SJCRH30 (cell line): ENCODE measurements at places on chromosomes 12 and 14. TPM values are rescaled to one million over a fixed set of nuclear protein-coding genes. Genes with fewer than 3 reads are reported as not detected.
A peak's percentile ranks its signal among the peaks of the same experiment; 100 is the strongest.

DPY19L2 gene
- 3.6 and 4.4 TPM in 2 replicates for total RNA-seq

PCED1B gene
- 0.13 TPM in 1 of 2 replicates, not detected in the other for total RNA-seq

DNA sequence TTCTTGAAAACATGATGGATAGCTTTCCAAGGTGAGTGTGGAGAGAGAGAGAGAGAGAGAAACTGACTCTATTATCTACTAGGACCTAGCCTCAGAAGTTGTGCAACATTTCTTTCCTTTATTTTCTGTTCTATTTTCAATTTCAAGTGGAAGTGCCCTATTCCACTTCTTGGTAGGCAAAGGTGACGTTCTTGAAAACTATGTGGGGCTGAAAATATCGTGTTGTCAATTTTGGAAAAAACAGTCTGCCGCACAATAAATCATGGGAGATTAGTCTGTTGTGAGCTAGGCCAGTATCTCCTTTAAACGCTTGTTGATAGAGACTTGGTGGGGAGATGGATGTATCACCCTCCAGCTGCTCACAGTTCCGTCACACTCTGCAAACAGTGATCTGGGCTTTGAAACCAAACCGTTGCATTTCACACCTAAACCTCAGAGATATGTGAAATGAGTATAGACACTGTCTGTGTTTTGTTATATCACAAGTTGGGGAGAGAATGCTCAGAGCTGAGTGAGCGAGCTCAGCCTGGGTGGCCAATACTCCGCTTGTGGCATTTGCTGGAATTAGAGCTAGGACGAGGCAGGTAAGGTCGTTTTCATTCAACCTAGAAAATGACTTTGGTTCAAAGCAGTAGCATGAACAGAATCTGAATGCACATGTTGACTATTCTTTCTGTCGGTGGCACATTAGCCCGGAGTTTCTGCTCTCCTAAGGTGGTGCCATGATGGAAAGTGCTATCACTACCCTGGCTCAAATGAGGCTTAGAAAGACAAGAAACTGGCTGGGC lies 75.1 kb upstream of the ST8SIA1 start:
- peak overlapping the region; percentile 49 for H3K4me3 ChIP-seq
- peaks cover 12% of the 10 kb centered on the region; the same call in 1 of the 2 replicates for H3K4me1 ChIP-seq
- DNase-seq = peak; percentile 33
- H3K27ac ChIP-seq = peak overlapping the region; percentile 80

- no peaks in the 10 kb centered on the region for H3K36me3 ChIP-seq
- no peak overlapping the region for H3K27ac ChIP-seq
- no peaks in the 10 kb centered on the region for H3K27me3 ChIP-seq
- 0 out of 2 replicates have a peak, but pooled peaks cover 4% of the 10 kb centered on the region for H3K4me1 ChIP-seq
Measured at GRCh38 chr14:33618361-33619105, 332.3 kb downstream of the EGLN3 start.

DNA sequence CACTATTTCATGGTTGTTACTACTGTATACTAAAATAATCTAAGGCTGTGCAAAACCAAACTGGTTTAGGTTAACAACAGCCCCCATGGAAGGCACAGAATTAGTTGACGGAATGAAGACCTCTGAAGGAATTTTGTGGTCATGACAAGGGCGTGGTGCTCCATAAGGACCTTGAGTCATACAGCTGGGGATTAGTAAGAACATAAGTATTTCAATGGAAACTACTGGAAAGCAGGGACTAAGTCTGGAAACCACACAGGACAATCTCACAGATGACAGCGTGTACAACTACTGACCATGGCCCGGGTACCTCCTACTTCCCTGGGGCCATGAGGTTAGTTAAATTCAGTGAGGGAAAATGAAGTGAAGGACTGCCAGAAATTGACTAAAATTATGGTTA lies 98.5 kb upstream of the PLEKHA5 start:
- H3K27me3 ChIP-seq = no peaks in the 10 kb centered on the region
- H3K27ac ChIP-seq = no peak overlapping the region
- H3K36me3 ChIP-seq = no peaks in the 10 kb centered on the region
- H3K4me1 ChIP-seq = no peaks in the 10 kb centered on the region
- peak; percentile 33 for DNase-seq

GRCh38 chr12:11838403-11838802 lies 188.9 kb downstream of the ETV6 start:
- H3K27ac ChIP-seq = no peak overlapping the region
- no peak for DNase-seq
- H3K4me3 ChIP-seq = no peak overlapping the region
- no peaks in the 10 kb centered on the region for H3K36me3 ChIP-seq

LRRIQ1 gene
- total RNA-seq = 0.18 and 0.34 TPM in 2 replicates

DNA sequence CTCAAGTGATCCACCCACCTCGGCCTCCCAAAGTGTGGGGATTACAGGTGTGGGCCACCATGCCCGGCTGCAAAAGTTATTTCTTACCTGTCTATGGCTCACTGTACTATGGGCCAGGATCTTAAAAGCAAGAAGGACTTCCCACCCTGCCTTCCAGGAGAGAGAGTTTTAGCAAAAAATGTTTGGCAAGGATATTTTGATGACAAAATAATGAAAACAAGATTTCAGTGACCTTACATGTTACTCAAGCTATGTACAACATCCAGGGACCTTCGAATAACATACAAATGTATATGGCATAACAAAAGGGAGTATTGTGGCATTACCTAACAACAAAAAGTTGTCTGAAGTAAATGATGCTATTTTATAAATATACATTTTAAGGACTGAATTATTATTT lies 55.1 kb downstream of the ANO6 start:
- H3K27ac ChIP-seq = no peak overlapping the region
- peaks cover 18% of the 10 kb centered on the region for H3K4me1 ChIP-seq
